ENCODE measurements at places on chromosomes 6 and 20.

- DNase-seq = no peak
Measured at GRCh38 chr20:36473164-36473563, 68.2 kb upstream of the MYL9 start.

GRCh38 chr20:44945261-44945660, 14.9 kb downstream of the TOMM34 start:
- no peak for DNase-seq

- no peak for DNase-seq
Measured at GRCh38 chr6:42038163-42038562, 12.2 kb upstream of the TAF8 start.

DNA sequence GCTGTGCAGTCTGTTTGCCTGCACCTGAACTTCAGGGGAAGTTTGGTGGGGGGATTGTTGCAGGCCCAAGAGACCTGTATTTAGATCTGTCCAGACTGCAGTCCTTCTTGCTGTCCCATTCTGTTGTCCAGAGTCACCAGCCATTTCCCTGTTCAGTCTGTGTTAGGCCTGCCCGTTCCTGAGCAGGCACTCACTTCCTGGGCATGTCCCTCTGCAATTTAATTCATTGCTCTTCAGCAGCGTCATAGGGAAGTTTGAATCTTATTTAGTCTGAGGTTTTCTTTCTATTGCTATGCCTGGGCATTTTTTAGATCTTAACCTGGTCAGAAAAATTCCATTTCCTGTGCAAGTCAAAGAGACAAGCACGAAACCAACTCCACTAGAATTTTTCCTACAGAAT, 190.2 kb downstream of the DTNBP1 start:
- no peak for DNase-seq

DNA sequence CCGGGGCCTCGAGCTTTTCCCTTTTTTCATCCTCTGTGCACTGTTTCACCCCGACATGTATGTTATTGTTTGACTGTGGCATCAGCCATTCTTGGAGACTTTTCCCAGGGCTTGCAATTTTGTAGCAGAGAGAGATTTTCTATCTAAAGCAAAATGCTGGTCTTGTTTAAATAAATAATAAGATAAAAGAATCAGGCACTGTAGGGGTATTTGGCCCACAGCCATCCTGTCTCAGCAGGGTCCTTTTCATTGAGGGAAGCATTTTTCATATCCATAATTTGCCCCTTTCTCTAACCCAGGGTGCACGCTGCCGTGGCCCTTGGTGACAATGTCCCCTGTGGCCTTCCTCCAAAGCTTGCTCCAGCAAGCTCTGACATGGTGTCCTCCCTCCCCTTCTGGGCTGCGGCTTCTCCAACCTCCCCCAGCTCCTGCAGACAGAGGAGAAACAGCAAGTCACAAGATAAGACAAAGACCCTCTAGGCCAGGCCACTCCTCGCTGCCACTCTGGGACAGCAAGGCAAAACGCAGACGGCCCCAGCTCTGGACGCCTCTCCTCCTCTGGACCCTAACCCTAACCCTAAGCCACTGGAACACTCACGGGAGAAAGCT, 117.6 kb downstream of the MYLK4 start:
- DNase-seq = no peak

- no peak for DNase-seq
Measured at GRCh38 chr6:40425192-40425919, 161.8 kb downstream of the LRFN2 start.

DNA sequence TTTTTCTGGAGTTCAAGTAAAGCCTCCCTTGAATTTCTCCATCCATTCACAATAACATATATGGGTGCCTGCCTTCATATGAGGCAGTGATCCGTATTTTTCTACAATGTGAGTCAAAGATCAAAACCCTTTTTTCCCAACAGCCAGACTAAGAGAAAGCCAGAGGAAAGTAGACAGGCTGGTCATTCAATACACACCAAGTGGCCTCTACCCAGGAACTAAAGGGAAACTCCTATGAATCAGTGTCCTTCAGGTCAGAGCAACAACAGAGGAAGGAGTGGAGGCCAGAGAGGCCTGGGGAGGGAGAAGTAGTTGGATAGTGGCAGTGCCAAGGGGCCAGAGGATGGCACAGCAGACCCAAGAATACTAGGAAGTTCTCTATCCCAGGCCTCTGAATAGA, 23.8 kb downstream of the SIM1 start:
- DNase-seq = no peak

- no peak for DNase-seq
Measured at GRCh38 chr6:91081452-91082067, 494.7 kb upstream of the MAP3K7 start.

Data from psoas muscle (tissue), 8 donors.